ENCODE measurements at places on chromosomes 6 and 20. TPM values are rescaled to one million over a fixed set of nuclear protein-coding genes. Genes with fewer than 3 reads are reported as not detected.

VSTM2L gene
- total RNA-seq: 4.6 TPM

ADAM33 gene
- 0.43 TPM for total RNA-seq

SAMD5 gene
- 2.5 TPM for total RNA-seq

CTSZ gene
- 36.4 TPM for total RNA-seq

MCCD1 gene
- not detected for total RNA-seq

RUNX2 gene
- 0.28 TPM for total RNA-seq

CALHM4 gene
- total RNA-seq: not detected

TGM3 gene
- total RNA-seq: 0.14 TPM

ZSWIM3 gene
- total RNA-seq: 3.7 TPM

Measured in adrenal gland (tissue), 19 donors.